Fibroblast of lung (primary cell): ENCODE measurements at places on chromosomes 11 and 22.
A peak's percentile ranks its signal among the peaks of the same experiment; 100 is the strongest.

GRCh38 chr22:48849219-48849912 lies 978.3 kb downstream of the BRD1 start:
- DNase-seq = no peak

GRCh38 chr11:73498343-73498742 lies 99.6 kb downstream of the FAM168A start:
- no peak for DNase-seq

DNA sequence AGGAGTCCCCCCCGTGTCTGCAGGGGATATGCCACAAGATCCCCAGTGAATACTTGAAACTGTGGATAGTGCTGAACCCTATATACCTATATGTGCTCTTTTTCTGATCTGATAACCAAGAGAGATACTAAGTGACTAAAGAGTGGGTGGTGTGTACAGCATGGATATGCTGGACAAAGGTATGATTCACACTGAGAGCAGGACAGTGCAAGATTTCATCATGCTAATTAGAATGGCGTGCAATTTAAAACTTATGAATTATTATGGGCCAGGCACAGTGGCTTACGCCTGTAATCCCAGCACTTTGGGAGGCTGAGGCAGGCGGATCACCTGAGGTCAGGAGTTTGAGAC lies 90.2 kb upstream of the ALKBH3 start:
- peak; percentile 54 for DNase-seq

- DNase-seq = no peak
These were observed 15.3 kb upstream of the TEF start for GRCh38 chr22:41366323-41367029.

DNA sequence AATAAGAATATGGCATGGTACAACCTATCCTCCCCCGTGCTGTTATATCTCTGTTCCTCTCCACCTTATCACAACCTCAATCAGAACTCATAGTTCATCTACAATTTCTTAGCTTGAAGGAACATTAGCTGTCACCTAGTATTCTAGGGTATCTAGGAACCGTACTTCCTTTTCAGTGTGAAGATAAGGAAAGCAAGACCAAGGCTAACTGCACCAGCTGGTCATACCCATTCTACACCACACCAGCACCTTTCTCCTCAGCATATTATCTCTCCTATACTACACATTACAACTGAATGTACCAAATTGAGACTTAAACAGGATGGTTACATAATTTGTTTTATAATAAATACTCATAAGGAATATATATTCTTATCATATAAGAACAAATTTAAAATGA lies 73.1 kb downstream of the ARHGAP32 start:
- DNase-seq = no peak

DNA sequence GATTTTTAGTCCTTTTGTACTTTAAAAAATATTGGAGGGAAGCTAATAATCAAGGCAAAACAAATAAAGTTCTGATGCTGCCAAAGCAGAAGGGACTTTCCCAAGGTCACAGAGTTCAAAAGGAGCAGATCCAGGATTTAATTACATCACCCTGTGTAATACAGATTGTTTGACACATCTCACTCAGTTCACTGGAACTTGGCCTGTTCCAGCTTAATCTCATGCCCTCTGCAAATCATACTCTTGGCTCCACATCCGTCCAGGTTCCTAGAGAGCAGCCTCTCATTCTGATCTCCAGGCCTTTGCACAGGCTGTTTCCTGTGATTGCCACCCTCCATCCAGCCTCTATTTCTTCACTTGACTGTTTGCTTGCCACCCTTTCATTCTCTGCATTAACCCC lies 151.7 kb downstream of the SPON1 start:
- DNase-seq = no peak

- DNase-seq = no peak
These were observed 101.8 kb upstream of the TIMP3 start for GRCh38 chr22:32699686-32700085.

DNA sequence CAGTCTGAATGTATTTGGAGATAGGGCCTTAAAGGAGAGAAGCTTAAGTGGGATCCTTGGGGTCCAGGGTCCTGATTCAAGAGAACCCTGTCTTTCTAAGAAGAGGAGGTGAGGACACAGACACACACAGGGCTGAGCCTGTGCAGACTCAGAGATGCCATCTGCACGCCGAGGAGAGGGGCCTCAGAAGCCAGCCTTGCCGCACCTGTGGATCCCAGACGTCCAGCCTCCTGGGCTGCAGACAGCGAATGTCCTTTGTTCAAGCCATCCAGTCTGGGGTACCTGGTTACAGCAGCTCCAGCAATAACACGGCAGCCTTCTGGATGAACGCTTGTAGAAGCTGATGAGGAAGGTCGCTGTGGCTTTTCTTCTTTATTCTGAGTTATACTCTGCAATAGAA lies 1086.1 kb downstream of the BRD1 start:
- no peak for DNase-seq

DNA sequence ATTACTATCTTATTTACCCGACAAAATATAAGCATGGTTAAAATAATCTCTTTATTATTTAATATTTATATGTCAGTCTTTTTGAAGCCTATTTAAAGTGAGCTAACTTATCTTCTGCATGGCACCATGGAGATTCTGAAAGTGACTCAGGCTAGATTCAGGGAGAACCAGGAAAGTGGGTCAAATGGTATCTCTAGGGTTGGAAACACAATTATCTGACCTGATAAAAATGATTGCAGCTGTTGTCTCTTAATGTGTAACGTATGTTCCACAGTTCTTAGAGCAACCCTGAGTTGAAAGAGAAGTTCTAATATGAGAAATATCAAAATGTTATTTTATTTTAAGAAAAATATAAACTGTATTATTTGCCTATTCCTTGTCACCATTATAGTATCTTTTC lies 143.1 kb upstream of the CARD18 start:
- no peak for DNase-seq

- no peak for DNase-seq
These were observed 29.3 kb downstream of the ZBTB16 start for GRCh38 chr11:114088836-114089235.

- DNase-seq = no peak
These were observed 11.6 kb downstream of the SELENOM start for GRCh38 chr22:31095637-31096249.
